Central memory CD8-positive, alpha-beta T cell (primary cell): ENCODE measurements at places on chromosomes 7 and 10.

DNA sequence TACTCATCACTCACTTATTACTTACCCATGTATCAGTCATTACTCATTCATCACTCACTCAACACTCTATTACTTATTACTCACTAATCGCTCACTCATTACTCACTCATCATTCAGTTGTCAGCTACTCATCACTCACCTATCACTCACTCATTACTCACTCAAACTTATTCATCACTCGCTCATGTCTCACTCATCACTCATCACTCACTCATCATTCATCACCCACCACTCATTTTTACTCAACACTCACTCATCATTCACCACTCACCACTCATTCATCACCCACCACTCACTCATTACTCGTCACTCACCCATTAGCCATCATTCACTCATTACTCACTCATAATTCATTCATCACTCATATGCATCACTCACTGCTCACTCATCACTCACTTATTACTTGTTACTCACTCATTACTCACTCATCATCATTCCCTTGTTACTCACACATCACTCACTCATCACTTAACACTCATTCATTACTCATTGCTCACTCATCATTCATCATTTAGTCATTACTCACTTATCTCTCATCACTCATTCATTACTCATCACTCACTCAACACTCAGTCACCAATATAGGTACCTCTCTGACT is 237.9 kb downstream of the ADARB2 start:
- DNase-seq = no peak

- DNase-seq = no peak
These were observed 511.0 kb downstream of the GFRA1 start for GRCh38 chr10:115762029-115762428.

- DNase-seq = no peak
These were observed 9.7 kb upstream of the GDF10 start for GRCh38 chr10:47290338-47290737.

- DNase-seq = no peak
These were observed 1212.8 kb downstream of the REEP3 start for GRCh38 chr10:64733980-64734379.

- no peak for DNase-seq
These were observed 119.1 kb downstream of the CUBN start for GRCh38 chr10:17010363-17011145.

GRCh38 chr7:129523924-129524323 is 21.6 kb downstream of the SMKR1 start:
- no peak for DNase-seq

GRCh38 chr7:108181073-108181985 is 51.2 kb upstream of the LAMB4 start:
- DNase-seq = no peak

DNA sequence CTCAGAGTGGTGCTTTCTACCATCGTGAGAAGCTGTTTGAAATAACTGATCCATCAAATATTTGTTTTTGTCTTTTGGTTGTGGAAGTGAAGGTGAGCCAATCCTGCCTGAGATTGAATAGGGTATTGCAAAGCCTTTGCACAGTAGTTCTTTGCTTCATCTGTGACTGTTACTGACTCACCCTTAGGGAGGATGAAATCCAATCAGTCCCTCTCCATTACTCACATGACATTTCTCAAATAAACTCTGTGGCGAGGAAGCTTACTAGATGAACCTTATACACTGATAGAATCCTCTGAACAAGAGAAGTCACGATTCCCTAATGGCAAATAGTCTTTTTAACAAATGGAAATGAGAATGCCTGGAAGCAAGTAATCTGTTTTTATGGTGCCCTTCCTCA is 31.9 kb downstream of the HEPACAM2 start:
- DNase-seq = no peak

DNA sequence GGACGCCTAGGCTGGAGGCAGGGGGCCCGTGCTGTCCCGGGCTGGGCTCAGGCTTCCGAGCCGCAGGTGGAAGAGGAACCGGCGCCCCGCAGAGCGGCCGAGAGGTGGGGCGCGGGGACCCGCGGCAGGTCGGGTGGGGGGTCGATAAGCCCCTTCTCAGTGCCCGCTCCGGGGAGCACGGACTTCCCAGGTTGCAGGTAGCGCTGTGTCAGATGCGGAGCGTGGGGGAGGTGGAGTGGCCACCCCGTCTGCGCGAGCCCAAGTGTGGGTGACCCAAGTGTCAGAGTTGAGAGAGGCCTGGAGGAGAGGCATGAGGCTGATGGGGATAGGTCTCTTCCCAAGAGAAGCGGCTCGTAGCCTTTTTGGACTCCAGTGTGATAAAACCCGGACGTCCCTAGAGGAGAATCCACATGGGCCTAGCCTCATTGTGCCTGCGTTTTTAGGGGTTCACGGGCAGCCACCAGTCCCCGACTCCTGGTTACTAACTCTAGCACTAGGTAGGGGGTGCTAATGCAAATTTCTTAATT is 580 bp downstream of the EEPD1 start:
- no peak for DNase-seq

GRCh38 chr10:71946700-71947099 is 17.5 kb upstream of the CHST3 start:
- no peak for DNase-seq

DNA sequence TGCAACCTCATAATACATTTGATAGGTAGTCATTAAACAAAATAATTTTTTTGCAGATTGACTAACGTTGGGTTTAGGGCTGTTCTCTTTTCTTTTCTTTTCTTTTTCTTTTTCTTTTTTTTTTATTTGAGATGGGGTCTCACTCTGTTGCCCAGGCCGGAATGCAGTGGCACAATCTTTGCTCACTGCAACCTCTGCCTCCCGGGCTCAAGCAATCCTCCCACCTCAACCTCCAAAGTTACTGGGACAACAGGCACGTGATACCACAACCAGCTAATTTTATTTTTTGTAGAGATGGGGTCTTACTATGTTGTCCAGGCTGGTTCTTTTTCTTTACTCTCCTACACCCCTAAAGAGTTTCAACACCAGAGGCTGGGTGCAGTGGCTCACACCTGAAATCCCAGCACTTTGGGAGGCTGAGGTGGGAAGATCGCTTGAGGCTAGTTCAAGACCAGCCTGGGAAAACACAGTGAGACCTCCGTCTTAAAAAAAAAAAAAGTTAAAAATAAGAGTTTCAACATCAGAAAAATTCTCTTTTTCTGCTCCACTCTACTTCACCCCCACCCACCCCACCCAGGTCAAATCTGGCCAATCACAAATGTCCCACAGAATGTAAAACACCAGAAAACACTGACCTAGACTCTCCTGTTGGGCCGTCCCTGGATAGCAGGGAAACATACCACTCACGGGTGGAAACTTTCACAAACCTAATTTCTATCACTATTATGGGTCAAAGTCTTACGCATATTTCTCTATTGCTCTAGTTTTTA is 3.0 kb downstream of the HIP1 start:
- DNase-seq = no peak

DNA sequence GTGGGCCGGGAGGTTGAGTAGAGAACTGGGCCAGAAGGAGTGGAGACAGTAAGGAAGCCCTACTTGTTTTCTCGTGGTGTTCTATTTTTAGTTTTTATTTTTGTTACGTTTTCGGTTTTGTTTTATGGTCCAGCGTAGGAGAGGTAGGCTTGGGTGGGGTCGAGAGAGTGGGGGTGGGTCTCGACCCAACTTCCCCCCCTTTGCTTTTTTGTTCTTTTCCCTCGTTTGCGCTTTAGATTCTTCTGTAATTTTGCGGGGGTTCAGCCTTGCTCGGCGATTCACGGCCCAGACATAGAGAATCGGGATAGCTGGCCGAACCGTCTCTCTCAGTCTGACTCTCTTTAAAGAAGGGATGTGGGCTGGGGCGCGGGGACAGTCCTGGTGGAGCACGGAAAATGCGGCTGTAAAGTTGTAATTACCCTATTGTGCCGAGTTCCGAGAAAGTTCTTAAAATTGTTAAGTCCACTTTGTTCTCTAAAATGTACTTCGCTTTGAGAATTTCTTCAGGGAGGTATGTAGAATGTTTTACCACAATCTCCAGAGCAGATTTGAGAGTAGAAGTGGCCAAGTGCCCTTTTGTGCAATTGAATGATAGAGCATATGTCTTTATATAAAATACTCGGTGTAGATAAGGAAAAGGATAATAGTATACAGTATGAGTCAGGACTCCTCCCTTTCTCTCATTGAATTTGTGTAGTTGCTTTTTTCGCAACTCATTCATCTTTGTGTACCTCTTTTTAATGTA is 816 bp downstream of the DMTF1 start:
- peak; percentile 18 for DNase-seq

GRCh38 chr10:84366041-84366440 is 37.7 kb downstream of the CCSER2 start:
- no peak for DNase-seq

GRCh38 chr7:1059200-1060091 is 15.1 kb downstream of the GPR146 start:
- DNase-seq = no peak

DNA sequence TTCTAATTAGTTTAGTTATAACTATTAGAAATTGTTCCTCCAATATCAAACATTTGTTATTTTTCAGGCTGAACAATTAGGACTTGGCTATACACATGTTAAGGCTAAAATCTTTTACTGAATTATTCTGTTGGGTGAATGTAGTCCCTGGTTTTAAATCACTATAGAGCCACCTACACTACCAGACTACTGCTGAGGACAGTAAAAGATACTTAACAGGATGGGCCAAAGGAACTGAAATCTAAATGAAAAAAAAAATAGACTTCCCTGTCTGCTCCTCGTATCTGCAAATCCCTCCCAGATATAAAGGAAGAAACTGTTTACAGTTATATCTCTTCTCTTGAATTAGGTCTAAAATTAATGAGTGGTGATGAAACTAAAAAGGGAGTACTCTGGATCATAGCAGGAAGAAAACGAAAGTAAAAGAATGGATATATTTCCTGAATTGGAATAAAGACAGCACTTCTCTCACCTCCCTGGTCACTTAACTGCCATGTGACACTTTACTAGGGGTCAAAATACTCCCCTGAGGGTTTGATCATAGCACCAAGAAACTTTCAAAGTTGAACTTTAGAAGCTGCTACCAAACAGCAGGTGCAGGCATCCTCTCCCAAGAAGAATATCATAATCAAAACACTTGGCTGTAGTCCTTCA is 12.7 kb downstream of the FBXW4 start:
- no peak for DNase-seq

- DNase-seq = no peak
These were observed 13.3 kb upstream of the SLC16A12 start for GRCh38 chr10:89548673-89549072.

DNA sequence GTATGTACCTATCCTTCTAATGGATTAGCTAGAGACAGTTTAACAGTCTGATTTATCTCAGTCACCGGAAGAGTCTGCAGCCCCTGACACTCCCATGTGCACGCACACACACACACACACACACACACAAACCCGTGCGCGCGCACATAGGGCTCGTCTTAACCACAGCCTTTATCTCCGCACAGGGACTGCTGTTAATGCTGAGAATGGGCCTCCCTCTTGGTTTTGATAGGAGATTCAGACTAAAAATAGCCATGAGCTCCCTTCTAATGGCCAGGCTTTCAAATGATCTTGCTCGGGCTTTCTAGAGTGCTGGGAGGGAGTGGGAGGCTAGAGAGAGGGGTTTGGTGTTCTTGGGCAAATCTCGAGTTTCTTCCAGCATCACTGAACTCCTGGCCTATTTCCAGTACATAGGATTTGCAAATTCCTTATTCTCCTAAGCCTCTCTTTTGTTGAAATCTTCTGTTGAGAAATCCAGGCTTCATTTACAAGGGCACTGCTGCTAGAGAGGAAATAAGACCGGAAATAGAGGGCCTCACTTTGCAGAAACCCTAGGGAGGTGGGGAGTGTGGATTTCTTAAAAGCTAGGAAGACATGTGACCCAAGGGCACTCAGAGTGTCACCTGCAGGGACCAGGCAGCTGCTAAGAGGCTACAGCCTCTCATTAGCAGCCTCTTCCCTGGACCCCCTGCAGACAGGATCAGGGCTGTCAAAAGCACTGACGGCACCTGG is 2.4 kb downstream of the TMEM72 start:
- DNase-seq = no peak

- DNase-seq = no peak
These were observed 82.9 kb upstream of the PDLIM1 start for GRCh38 chr10:95373660-95374059.

GRCh38 chr7:144531181-144531580 is 127.7 kb upstream of the NOBOX start:
- no peak for DNase-seq

DNA sequence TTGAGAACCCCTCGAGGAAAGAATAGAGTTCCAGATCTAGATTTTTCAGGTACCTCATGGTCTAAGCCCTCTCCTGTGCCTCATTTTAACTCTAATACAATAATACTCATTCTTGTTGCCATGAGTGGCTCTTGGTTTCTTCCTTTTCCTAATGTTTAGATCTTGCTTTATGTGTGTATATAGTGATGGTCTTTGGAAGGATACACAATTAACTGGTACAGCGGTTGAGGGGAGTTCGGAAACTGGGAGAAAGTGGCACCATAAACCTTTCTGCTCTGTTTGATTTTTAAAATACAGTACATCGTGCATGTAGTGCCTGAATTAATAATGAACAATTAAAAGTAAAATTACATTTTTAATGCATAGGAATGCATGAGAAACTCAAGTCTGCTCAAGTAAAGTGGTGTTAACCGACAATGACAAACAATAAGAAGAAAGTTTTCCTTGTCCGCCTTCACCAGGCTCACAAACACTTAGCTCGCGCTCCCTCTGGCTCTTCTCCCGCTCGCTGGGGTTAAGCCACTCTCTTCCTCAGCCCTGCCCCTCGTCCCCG is 386 bp upstream of the EIF4EBP2 start:
- no peak for DNase-seq

- no peak for DNase-seq
These were observed 372.4 kb downstream of the SFMBT2 start for GRCh38 chr10:7038416-7038815.

DNA sequence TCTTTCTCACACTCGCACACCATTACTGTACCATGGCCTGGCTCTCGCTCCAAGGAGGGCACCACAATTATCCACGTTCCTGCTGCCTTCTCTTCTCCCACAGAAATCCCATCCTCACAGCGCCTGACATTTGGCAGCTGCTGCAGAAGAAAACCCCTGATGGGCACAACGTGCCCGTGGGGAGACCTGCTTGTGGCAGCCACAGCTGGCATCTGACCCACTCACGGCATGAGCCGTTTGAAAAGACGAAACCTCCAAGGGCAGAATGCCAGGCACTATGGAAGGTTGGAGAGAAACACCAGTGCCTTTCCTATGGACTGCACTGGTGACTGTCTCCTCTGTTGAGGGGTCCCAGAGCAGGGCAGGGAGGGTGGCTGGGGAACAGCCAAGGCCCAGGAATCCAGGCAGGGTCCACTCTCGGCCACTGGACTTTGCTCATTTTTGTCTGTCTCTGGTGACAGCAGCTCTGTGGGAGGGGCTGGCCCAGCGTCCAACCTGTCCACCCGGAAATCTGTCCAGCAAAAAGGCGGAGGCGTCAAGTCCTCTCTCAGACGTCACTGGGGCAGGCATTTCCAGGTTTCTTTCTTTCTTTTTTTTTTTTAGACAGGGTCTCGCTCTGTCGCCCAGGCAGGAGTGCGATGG is 61.0 kb upstream of the MKRN1 start:
- no peak for DNase-seq

GRCh38 chr10:103881416-103882284 is 26.3 kb upstream of the SH3PXD2A start:
- DNase-seq = no peak

- DNase-seq = peak; percentile 58
These were observed 10.4 kb upstream of the EIF3A start for GRCh38 chr10:119090968-119091367.
